ENCODE measurements at places on chromosomes 7 and 10.

GRCh38 chr7:69598487-69599285, 411 bp downstream of the AUTS2 start:
- peak; percentile 57 for DNase-seq

DNA sequence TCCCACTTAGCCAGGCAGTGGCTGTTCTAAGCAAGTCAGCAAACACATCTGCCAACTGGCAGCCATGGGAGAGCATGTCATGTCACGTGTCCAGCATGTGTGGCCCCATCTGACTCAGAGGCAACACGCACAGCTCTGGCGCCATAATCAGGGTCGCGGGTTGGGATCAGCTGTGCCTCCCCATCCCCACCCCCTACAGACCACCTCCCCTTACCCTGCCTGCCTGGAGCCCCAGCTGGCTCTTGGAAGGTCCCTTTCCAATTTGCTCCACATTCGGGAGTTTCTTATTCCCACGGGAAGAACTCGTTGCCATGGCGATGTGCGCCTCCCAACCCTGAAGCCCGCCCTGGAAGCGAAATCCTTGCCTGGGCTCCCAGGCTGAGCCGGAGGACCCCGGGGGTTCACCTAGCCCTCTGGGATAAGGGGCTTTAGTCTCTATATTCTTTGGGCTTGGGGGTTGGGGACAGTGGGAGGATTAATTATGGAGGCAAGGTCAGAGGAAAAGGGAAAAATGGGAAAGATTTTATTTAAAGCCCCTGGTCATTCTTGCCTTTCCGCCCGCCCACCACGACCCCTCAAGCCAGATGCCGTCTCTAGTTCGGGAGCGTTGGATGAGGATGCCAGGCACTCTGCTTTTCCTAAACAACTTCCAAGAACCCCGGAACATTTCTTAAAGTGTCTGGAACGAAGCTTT, 283.7 kb downstream of the ZEB1 start:
- peak; percentile 83 for DNase-seq

- no peak for DNase-seq
These were observed 73.9 kb downstream of the NRP1 start for GRCh38 chr10:33260403-33261149.

DNA sequence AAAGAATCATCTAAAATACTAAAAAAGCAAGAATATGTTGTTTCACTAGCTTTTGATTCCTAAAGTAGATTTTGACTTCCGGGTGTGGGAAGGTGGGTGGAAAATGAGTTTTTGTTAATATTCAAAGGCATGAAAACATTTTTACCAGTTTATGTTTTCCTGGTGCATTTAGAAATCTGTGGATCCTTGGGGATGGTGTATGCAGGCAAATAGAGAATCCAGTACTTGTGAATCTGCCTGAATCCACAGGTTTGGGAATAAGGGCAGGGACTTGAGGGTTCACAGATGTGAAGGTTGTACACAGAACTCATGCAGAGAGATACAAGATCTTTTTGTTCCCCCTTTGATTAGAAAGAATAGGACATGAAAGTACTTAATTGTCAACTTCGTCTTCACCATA, 22.4 kb downstream of the AUTS2 start:
- no peak for DNase-seq

- DNase-seq = no peak
These were observed 158.9 kb upstream of the ADCY1 start for GRCh38 chr7:45415265-45415664.

DNA sequence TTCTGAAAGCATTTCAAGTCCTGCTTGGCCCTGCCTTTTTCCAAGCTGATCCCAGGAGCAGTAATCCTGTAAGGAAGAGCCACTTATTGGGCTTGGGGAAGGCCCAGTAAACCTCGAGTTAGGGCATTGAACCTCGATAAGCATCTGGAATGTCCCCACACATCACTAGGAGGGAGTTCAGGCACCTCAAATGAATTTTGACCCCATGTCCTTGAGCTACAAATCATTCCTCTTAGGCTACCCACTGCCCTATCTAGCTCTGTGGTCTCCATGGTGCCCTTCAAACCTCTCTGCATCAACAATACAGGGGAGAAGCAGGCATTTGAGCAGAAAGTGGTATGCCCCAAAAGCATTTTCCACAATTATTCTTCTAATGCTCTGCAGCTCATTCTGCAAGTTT, 33.7 kb downstream of the ZNF503 start:
- no peak for DNase-seq

DNA sequence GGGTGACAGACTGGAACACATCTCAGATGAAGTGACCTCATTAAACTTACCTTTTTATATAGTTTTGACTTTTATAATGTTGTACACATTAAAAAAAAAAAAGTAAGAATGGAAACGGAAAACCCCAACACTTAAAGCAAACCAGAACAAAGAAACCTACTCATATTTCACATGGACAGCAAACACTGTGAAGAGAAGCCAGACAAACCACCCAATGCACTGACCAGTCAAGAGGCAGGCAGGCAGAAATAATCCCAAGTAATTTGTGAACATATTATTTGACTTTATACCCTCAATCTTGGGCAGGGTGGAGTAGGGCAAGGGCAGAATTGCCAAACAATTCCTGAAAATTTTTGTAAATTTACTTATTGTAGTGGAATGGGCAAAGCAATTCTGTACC, 39.8 kb downstream of the WAPL start:
- DNase-seq = no peak

GRCh38 chr7:41255716-41256115, 447.2 kb downstream of the INHBA start:
- no peak for DNase-seq

DNA sequence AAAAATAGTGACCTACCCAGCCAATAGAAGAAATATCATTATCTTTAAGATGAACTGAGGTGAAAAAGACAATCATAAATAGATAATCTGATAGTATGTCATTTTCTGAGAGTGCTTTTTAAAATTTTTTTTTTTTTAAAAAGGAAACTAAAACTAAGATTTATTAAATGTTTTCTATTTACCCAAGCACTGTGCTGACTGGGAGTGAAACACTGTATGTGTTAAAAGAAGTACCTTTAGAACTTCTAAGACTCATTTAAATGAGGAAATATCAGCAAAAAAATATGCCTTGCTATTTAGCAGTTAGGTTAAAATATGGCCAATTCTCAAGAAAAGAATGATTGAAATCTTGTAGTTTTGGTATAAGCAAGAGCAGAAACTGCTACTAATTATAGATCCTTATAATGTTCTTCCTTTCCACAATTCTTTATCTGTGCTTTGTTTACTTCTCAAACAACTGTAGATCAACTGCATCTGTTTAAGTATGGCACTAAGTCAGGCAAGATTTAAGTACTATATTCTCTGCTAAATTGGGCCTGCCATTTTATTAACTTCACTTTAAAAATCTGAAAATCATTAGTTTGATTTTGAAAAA, 39.5 kb upstream of the WNT2 start:
- DNase-seq = no peak

DNA sequence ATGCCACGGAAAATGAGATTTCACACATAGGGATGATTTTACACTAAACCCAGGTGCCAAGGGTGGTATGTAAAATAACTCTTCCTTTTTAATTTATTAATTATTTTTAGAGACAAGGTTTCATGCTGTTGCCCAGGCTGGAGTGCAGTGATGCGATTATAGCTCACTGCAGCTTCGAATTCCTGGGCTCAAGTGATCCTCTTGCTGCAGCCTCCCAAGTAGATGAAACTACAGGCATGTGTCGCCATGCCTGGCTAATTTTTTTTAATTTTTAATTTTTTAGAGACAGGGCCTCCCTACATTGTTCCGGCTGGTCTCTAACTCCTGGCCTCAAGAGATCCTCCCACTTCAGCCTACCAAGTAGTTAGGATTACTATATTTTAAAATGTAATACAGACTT, 2.3 kb upstream of the CNNM1 start:
- no peak for DNase-seq

DNA sequence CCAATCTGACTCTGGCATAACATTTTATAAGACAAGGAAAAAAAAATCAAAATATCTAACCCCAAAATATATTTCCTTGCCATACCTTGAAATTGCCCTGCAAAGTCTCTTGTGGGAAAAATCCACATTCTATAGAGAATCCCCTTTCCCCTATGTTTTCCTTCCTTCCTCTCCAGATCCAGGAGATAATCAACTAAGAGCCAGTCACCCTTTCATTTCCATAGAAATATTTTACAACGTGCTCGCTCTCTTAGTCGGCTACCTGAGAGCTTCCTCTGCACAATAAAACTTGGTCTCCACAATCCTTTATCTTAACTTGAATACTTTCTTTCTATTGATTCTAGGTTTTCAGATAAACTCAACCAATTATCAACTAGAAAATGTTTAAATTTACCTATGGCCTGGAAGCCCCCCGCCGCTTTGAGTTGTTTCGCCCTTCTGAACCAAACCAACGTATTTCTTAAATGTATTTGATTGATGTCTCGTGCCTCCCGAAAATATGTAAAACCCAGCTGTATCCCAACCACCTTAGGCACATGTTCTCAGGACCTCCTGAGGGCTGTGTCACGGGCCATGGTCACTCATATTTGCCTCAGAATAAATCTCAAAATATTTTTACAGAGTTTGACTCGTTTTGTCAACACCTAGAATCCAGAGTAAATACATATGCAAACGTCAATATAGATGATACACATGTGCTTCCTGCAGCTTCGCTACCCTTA, 869 bp downstream of the PSAP start:
- no peak for DNase-seq

GRCh38 chr7:47340517-47340916, 241.4 kb downstream of the TNS3 start:
- no peak for DNase-seq

GRCh38 chr10:127184582-127184981, 11.8 kb downstream of the INSYN2A start:
- no peak for DNase-seq

DNA sequence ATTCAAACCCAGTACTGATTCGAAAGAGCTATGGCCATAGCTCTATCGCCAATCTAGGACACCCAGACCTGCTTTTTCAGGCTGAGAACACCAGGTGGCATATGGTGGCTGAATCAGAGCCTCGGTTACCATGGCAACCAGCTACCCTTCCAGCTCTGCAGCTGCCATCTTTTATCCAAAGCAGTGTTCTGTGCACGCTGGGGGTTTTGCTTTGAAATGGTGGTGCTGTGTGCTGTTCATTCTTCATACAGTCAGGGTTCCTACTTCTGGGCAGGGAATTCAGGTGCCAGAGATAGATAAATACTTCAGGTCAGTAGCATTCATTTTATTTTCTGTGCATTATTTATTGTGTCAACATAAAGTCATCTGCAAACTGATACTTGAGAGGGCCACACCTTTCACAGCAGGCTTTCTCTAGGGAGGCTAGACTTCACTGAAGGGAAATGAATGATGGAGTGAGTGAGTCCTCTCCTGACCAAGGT, 85.4 kb downstream of the AKR1D1 start:
- peak; percentile 99 for DNase-seq

DNA sequence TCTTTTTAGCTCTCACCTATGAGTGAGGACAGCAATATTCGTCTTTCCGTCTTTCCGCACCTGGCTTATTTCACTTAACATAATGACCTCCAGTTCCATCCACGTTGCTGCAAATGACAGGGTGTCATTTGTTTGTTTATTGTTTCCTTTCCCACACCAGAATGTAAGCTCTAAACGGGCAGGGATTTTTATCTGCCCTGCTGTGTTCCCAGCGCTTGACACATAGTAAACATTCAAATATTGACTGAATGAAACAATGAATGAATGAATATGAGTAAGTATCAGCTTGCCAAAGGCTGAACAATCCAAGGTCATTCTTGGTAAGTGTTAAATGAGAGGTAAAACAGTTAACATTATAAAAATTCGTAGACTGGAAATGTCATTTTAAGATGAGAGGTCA, 12.8 kb downstream of the SH3PXD2A start:
- DNase-seq = no peak

- DNase-seq = no peak
These were observed 124.2 kb downstream of the INHBA start for GRCh38 chr7:41578700-41579099.

- no peak for DNase-seq
These were observed 386.1 kb downstream of the PLXDC2 start for GRCh38 chr10:20202337-20202736.

- DNase-seq = no peak
These were observed 1.3 kb downstream of the LIMK1 start for GRCh38 chr7:74084722-74085578.

DNA sequence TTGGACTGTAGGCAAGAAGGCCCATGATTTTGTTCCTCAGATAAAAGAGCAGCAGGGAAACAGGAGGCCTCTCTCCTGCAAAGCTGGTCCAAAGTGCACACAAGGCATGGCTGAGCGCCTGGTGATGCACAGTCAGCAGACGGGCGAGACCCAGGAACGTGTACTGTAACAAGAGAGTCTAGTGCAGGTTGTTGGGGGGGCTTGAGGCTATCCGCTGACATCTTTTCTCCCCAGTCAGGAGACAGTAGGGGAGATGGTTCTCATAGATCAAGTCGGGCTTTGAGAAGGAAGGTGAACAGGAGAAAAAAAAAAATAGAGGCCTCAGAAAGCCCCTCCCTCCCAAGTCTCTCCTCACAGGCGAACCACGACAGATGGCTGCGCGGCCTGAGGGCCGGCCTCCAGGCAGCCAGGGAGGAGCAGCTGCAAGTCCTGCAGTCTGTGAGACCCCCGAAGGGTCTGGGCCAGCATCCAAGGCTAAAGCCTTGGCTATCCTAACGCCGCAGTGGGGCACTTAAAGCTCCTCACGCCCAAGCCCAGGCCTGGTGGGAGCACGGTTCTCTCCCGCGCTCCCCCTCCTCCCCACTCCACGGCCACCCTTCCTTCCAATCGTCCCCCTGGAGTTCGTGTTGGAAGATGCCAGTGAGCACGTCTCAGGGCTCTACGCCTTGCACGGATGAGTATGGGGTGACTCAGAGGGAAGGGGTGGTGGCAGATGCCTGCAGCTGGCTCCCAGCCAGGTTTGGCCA, 68.3 kb downstream of the PRKAG2 start:
- DNase-seq = no peak

GRCh38 chr10:77692782-77693181, 55.2 kb upstream of the KCNMA1 start:
- no peak for DNase-seq

- no peak for DNase-seq
These were observed 24.8 kb upstream of the FIS1 start for GRCh38 chr7:101269664-101270063.

DNA sequence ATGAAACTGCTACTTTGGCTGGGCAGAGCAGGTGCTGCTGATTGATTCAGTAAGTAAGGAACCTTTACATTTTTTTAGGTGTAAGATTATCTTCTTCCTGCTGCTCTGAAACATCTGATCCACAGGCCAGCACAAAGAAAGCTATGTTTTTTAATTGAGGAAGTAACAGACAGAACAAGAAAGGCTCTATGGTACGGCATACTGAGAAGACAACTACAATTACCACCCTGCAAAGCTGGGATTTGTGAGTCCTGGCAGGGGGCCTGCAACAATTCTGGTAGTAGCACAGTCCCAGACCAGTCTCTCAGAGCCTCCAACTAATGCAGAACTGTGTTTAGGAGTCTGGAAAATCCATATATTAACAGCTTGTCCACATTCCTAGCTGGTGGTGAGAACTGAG, 103.0 kb upstream of the LRRTM3 start:
- no peak for DNase-seq

- DNase-seq = no peak
These were observed 28.1 kb upstream of the ELN start for GRCh38 chr7:73999664-74000435.

GRCh38 chr10:15122477-15123030, 25.4 kb downstream of the RPP38 start:
- no peak for DNase-seq

GRCh38 chr7:19009241-19009935, 108.0 kb downstream of the TWIST1 start:
- no peak for DNase-seq
